ENCODE measurements at places on chromosomes 4 and X.

GRCh38 chr4:23707652-23708026, 182.2 kb downstream of the PPARGC1A start:
- no peak for DNase-seq

DNA sequence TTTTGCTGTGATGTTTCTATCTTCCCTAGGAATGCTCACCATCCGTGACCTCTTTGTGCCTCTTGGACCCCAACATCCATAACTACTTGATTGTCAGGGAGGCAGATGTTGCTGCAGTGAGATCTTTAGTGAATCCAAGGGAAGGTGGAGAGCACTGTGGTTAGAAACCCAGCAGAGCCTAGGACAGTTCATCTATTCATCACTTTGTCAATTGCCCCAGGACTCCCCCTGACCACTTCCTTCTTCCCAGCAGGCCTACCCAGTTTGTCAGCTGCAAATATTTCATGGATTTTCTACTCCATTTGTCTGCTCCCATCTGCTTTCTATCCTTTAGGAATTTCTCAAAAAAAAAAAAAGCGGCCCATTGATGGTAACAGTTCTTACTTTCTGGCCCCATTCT, 942.8 kb downstream of the PCDH7 start:
- no peak for DNase-seq

DNA sequence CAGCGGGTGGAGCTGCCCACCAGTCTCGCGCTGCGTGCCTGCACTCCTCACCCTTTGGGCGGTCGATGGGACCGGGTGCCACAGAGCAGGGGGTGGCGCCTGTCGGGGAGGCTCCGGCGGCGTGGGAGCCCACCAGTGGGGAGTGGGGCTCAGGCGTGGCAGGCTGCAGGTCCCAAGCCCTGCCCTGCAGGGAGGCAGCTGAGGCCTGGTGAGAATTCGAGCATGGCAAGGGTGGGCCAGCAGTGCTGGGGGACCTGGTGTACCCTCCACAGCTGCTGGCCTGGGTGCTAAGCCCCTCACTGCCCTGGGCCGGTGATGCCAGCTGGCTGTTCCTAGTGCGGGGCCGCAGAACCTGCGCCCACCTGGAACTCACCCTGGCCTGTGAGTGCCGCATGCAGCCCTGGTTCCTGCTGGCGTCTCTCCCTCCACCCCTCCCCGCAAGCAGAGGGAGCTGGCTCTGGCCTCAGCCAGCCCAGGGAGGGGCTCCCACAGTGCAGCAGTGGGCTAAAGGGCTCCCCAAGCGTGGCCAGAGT, 746.6 kb upstream of the PABPC4L start:
- peak; percentile 3 for DNase-seq

- no peak for DNase-seq
Observed at GRCh38 chr4:93031431-93032098, 727.8 kb downstream of the GRID2 start.

- DNase-seq: no peak
Observed at GRCh38 chrX:68196939-68197791, 236.1 kb downstream of the OPHN1 start.

DNA sequence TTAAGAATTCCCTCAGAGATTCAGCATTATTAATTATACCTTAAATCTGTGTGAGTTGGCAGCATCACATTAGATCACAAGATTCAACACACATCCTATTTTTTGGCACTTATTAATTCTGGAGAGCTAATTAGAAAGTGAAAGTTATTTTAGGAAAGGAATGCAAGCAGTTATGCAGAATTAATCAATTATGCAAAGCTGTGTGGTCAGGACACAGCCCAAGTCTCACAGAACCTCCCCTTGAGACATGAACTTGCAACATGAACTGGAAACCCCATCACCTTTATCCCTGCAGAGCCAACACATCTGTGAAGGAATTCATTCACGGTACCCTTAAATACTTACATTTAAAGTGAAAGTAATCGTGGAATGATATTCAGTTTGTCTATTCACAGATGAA, 80.5 kb downstream of the TSPAN5 start:
- DNase-seq: no peak

- DNase-seq: no peak
Observed at GRCh38 chr4:82833696-82834313, 35.2 kb upstream of the SCD5 start.

GRCh38 chr4:109665783-109666485, 37.3 kb downstream of the CASP6 start:
- no peak for DNase-seq

GRCh38 chr4:47553329-47554125, 68.5 kb downstream of the ATP10D start:
- DNase-seq: no peak

GRCh38 chrX:103439161-103439560, 62.8 kb downstream of the BEX3 start:
- DNase-seq: no peak

DNA sequence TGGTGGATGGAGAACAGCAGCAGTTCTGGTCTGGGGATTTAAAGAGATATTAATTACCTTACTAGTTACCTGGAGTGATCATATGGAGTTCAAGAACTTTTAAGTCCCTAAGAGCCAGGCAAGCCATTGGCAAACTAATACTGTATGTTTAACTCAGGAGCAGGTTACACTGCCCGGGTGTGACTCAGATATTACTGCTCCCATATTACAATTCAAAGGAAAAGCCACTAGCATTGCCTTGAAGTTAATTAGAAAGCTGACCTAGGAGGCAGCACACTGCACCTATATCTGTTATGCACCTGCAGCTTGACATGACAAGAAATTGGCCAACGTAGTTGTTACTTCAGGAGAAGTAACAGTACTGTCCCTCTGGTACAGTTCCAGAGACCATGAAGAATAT, 47.2 kb downstream of the GRK4 start:
- no peak for DNase-seq

- DNase-seq: no peak
Observed at GRCh38 chr4:112329672-112330375, 32.7 kb downstream of the ALPK1 start.

DNA sequence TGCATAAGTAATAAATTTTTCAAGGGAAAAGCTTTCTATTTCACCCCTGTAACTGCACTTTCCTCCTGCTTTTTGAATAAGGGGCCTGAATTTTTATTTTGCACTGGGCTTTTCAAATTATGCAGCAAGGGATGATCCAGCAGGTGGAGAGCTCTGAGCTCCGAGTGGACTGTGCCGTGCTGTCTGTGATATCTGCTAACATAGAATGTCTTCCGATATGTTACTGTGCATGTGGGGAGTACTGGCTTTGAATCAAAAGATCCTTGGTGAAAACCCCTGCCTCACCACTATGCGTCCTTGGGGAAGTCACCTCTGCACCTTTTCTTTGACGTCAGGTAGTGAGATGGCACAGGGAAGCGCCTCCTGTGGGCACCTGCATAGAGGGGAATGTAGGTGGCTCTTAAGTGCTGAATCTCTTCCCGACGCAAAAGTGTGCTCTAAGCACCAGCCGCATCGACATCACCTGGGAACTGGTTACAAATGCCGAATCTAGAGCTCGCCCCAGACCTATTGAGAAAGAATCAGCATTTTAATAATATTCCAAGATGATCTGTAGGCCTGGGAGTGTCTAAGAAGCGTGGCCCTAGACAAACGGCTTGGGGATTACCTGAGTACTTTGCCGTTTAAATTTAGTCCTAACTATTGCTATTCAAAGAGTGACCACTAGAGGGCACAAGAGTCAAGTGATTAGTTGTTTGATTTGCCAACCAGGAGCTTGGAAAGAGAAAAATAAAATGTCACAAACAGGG, 19.2 kb upstream of the WFS1 start:
- DNase-seq: no peak

DNA sequence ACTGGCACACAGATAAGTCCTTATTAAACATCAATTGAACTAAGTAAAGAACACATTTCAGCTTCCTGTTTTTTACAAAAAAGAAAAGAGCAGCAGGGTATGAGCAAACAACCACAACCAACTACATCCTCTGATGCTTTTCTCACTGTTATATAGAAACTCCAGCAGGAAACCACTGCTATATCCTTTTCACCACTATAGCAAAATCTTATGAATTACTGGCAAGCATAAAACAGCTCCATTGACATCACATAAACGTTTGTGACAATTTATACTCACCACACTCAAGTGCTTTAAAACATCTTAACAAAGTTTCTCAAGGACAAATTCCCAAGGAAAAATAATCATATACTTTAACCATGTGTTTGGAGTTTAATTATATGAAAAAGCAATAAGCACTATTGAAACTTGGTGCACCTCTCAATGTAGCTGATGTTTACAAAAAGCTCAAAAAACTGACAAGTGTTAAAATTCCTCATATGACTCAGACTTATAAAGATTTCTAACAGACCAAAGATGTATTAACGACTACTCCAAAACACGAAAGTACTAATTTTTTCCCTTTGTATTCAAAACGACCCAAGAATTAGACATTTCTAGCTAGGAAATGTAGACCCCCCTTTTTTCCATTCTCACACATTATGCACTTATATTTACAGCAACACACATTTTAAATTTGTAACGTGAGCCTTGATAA, 12.9 kb downstream of the GPRIN3 start:
- no peak for DNase-seq

GRCh38 chrX:17409566-17410290, 34.7 kb downstream of the NHS start:
- no peak for DNase-seq

DNA sequence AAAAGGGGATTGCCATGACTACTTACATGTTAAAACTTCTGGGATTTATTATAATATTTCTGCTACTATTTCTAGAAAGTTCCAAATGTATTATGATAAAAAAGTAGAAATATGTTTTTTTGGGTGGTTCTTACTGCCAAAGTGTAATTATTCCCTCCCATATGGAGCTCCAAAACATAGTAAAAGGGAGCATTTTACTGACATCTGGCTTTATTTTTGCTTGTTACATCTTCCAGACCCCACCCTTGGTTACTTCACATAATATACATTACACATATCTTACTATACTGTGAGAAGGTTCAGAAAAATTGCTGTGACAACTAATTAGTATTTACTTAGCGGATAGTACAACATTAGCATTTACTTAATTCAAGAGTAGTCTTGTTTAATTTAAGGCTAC, 205.1 kb upstream of the TLL1 start:
- no peak for DNase-seq

GRCh38 chrX:15349046-15349445, 13.7 kb upstream of the PIGA start:
- no peak for DNase-seq
